ENCODE measurements at places on chromosomes 5 and 9.

GRCh38 chr9:131257266-131258025 is 18.9 kb downstream of the FAM78A start:
- no peak for DNase-seq

DNA sequence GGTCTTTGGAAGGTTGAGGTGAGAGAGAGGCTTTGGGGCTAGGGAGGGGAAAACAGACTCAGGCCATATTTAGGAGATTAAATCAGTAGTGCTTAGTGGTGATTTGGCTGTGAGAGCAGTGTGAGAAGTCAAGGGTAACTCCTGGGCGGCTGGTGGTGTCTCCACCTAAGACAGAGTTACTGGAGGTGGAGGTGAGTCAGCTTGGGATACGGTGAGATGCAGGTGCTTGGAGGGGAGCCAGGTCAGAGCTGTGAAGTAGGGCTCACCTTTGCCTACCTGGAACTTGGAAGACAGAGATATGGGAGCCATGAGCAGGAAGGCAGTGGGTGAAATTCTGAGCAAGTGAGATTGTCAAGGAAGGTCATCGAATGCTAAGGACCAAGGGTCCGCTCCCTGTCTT is 24.5 kb downstream of the RGS3 start:
- no peak for DNase-seq

GRCh38 chr5:98031496-98031895 is 742.0 kb upstream of the RGMB start:
- DNase-seq, result no peak

- DNase-seq, result no peak
Observed at GRCh38 chr9:93479726-93480125, 26.3 kb upstream of the FAM120AOS start.

DNA sequence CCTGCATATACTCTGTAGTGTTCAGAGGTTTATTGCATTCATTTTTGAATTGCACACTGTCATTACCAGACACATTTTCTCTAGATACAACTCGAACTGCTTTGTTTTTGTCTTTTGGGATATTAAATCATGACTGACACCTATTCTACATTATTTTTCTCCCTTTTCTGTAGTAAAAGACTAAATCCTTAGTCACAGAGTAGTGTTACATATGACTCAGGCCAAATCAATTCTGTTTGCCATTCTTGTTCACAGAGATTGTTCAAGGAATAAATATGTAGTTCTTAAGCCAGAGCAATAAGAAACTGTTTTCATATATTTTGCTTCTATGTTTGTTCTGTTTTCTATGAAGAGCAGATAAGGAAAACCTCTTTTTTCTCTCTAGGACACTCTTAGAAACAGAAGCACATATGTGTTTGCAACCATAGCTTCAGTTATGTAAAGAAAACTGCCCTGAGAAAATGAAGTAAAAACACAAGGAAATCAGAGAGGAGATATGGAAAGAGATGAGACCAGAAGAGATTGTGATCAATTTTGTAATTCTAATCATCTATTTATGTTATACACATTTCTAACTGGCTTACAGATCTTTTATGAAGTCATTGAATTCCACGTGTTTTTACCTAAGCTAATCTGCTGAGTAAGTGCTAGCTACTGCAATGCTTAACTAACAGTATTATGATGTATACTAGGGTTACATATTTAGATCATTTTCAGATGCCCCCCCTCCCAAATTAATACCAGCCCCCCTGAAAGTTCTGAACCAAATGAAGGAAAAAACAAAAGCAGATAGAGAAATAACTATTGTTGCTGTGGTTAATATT is 1995.6 kb upstream of the CDH6 start:
- DNase-seq, result no peak

GRCh38 chr5:112186401-112186990 is 232.6 kb downstream of the EPB41L4A start:
- DNase-seq, result no peak

GRCh38 chr9:114607671-114608524 is 3.2 kb upstream of the TMEM268 start:
- no peak for DNase-seq

- DNase-seq, result no peak
Observed at GRCh38 chr5:174313615-174314014, 268.1 kb downstream of the NSG2 start.

GRCh38 chr5:5335700-5336264 is 86.7 kb upstream of the ICE1 start:
- no peak for DNase-seq

DNA sequence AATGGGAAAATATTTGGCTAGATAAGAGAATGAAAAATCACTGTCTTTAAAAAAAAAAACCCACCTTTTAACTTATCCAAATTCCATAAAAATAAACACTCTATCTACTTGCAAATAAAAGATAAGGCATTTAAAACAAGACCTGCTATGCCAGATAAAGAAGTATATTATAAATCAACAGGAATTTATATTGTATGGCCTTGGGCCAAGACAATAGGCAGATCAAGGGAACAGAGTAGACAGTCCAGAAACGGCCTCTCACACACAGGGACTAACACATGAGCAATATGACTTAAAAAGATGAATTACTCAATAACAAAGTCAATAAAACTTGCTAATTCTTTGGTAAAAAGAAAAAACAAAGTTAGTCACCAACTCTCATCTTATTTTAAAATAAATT is 34.7 kb upstream of the ICE1 start:
- no peak for DNase-seq

GRCh38 chr9:36945999-36946398 is 88.1 kb downstream of the PAX5 start:
- no peak for DNase-seq

DNA sequence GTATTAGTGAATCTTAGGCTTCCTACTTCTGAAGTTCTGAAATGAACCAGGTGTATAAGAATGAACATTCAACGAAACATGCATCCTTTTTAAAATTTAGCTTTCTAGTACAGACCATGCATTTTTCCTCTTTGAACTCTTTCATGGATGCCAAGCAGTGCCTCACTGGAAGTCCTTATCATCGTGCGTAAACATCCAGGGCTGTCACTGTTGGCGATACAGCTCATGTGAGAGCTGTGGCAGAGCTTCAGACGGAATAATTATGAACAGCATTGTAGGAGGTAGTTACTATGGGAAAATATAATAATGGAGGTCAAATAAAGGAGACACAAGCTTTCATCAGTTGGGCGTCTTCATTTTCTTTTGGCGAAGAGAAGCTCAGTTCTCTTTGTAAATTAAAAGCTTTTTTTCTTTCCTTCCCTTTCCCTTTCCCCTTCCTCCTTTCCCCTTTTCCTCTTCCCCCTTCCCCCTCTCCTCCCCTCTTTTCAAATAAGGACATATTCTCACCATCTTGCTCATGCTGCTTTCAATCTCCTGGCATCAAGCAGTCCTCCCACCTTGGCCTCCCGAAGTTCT is 167.3 kb downstream of the KDM4C start:
- no peak for DNase-seq

- no peak for DNase-seq
Observed at GRCh38 chr5:64518793-64519192, 13.0 kb downstream of the RGS7BP start.

DNA sequence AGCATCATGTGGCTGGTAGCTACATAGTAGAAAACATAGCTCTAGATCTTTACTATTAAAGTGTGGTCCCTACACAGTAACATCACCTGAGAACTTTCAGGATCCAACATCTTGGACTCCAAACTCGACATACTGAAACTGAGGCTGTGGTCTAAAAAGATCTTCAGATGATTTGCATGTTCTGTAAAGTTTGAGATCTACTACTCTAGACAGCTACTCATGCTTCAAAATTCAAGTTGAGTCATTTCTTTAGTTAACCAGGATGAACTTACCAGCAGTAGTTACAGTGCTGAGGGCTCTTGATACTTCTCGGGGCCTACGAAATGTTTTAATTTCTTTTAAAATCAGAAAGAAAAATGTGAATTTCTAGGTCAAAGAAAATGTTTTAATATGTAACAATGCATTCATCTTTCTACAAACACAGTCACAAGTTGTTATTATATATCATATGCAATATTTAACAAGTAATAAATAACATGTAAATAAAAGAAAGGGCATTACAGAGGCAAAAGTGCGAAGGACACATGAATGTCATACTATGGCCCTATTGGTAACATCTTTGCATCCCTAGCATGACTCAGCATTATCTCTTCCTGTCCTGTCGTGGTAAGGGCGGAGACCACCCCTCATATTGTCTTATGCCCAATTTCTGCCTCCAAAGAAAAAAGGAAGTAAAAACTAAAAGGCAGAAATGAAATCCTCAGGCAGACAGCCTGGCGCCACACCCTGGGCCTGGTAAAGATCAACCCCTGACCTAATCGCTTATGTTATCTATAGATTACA is 563.9 kb upstream of the TLE4 start:
- DNase-seq, result no peak

DNA sequence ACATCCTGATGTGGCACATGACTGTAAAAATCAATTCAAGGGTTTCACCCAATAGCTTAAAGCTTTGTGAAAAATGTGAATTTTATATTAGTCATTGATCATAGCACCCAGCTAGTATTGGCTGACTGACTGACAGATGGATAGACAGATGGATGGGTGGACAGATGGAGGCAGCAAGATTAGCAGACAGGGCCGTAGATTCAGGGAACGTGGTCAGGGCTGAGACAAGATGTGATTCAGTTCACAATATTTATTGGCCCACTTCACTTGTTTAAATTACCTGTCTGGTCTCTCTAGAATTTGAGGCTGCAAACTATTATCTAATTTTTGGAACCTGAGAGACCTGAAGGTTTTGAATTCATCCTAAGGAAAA is 12.0 kb upstream of the PCSK5 start:
- no peak for DNase-seq

DNA sequence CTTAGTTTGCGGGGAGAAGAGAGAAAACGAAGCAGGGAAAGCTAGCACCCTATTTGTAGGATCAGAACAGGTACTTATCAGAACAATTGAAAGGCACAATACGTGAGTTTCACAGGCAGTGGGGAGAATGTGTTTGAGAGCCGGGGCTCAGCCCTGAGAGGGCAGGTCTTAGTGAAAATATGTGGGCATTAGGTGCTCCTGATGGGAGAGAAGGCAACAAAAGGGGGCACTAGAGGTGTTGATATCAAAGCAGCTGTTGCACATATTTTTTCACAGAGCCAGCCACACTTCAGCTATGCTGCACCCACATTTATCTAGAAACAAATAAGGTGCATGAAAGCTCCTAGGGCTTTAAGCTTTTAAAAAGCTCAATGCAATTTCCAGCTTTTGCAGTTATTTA is 99.7 kb upstream of the MAN2A1 start:
- DNase-seq, result no peak

GRCh38 chr9:125268394-125269013 is 6.9 kb downstream of the GAPVD1 start:
- DNase-seq, result no peak

DNA sequence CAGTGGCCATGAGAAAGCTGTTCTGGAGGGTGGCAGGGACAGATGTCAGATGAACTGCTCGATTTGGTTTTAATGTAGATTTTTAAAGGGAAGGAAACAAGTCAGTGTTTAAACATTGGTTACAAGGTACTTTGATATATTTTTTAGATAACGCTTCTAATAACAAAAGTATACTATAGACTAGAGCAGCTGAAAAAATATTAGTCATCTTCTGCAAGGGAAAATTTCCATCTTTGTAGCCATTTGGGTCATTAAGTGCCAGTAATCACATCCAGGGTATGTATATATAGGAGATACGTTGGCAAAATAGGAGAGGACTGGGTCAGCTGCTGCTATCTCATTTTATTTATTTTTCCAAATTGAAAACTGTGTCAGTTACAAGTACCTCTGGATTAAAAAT is 69.0 kb downstream of the SV2C start:
- no peak for DNase-seq

DNA sequence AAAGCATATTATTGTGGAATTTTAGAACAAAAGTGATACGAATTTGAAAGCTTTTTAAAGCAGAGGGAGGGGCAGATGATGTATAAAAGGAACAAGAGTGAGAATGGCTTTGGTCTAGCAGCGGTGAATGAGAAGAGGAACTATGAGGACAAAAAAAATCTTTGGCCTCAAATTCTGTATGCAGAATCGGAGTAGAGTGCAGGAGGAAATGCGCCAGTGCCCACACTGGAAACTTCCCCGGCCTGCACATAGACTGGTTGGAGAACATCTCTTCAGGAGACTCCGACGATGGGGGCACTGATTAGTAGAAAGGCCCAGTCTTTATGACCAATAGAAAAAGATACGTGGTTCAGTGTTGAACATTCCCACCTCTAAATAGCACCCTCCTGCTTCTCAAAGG is 51.3 kb downstream of the SLC46A2 start:
- DNase-seq, result no peak

DNA sequence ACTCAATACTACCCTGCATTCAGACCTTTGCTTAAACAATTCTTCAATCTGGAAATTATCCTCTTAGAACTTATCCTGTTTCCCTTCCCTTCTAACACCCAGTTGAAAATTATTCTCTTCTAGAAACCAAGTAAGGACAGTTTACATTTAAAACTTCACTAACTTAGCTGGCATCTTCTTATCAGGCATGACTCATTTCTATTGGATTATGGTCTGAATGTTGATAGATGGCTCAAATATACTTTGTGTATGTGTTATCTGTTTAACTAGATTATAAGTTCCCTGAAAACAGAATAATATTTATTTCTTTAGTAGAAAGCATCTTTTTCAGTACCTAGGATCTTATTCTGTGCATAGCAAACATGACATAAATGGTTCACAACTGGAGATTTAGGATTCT is 161.9 kb downstream of the PPP2R2B start:
- no peak for DNase-seq

DNA sequence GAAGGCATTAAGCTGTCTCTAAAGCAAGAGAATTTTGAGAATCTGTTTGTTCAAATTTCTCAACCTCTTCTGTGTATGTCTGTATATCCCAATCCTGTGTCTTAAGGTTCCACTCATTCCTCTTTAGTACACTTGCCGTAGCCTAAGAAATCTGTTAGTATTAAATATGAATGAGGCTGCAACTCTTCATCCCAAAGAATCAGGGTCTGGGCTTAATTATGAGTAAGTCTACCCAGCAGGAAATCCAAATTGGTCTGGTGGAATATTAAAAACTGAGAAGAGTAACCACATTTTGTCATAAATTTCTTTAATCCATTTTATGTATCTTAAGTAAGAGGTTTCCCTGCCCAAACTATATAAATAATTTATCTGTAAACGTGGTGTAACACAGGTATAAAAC is 1171.2 kb downstream of the CDH12 start:
- DNase-seq, result no peak

DNA sequence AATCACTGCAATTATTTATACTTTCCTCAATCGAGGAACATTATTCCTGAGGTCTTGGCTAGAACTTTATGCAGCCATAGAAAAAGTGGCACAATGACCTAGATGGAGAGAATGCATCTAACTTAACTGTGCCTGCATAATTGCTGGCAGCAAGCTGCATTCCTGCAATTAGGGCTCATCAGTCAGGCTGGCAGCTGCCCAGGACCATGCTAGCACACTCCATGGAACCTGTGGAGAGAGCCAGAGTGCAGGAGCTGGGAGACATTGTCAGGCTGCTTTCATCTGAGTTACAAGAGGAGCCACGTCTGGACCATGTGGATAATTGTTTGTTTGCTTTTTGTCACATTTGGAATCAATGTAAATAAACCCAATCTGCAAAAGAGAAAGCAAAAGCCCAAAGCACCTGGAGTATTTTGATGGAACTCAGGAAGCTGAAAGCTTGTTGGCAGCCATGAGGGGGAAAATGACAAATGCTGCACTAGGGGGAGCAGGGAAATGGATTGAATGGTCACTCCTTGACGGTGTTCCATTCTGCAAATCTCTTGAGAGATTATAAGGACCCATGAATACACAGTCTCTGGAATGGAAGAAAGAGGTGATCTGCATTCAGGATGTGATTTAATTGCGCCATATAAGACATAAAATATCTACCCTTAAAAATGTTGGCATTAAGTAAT is 839.9 kb downstream of the MAT2B start:
- DNase-seq, result no peak

GRCh38 chr5:3317051-3317795 is 278.4 kb upstream of the IRX1 start:
- DNase-seq, result no peak

Data from effector CD8-positive, alpha-beta T cell (primary cell).